ENCODE measurements at places on chromosomes 7 and 10.

- DNase-seq, result no peak
These were observed 260.5 kb downstream of the SFMBT2 start for GRCh38 chr10:7150349-7150748.

GRCh38 chr10:5514226-5514850, 10.4 kb upstream of the CALML3 start:
- no peak for DNase-seq

DNA sequence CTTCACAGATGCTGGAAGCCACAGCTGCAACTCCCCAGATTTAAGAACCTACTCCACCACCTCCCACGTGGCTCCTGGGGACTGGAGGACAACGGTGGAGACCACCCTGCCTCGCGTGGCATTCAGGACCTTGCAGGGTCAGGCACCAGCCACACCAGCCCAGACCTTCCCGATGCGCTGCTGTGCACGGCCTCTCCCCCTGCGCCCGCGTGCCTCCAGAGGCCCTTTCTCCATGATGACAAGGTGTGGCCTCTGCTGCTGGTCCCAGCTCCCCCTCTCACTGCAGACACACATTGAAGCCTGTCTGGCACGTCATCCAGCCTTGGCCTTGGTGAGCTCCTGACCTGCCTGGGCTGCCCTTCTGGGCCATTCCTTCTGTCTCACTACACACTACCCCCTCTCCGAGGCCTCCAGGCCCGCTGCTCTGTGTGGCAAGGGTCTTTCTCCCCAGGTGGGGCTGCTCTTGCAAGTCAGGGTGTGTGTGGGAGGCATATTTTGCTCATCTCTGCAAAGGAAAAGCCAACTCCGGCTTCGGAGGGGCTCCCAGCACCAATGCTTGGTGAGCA, 254.8 kb downstream of the MAD1L1 start:
- DNase-seq, result no peak

DNA sequence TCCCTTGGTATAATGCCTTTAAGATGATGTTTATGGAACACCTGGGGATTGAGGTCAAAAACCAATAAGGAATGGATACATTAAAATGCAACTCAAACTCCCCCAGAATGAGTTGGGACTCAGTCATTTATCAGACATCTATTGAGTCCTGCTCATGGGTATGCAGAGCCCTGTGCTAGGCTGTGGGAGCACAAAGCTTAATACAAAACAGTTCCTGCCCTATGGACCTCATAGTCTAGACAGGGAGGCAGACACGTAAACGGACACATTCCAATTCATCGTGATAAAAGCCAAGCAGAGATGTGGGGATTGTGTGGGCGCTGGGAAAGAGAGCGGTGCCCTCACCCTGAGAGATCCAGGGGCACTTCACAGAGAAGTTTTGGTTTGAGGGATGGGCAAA, 181.7 kb downstream of the PTEN start:
- no peak for DNase-seq
